ENCODE measurements at places on chromosomes 16 and 17.

GRCh38 chr17:74555427-74555940, 9.6 kb upstream of the CD300C start:
- DNase-seq, result no peak

- no peak for DNase-seq
Observed at GRCh38 chr16:66342294-66342900, 24.1 kb upstream of the CDH5 start.

DNA sequence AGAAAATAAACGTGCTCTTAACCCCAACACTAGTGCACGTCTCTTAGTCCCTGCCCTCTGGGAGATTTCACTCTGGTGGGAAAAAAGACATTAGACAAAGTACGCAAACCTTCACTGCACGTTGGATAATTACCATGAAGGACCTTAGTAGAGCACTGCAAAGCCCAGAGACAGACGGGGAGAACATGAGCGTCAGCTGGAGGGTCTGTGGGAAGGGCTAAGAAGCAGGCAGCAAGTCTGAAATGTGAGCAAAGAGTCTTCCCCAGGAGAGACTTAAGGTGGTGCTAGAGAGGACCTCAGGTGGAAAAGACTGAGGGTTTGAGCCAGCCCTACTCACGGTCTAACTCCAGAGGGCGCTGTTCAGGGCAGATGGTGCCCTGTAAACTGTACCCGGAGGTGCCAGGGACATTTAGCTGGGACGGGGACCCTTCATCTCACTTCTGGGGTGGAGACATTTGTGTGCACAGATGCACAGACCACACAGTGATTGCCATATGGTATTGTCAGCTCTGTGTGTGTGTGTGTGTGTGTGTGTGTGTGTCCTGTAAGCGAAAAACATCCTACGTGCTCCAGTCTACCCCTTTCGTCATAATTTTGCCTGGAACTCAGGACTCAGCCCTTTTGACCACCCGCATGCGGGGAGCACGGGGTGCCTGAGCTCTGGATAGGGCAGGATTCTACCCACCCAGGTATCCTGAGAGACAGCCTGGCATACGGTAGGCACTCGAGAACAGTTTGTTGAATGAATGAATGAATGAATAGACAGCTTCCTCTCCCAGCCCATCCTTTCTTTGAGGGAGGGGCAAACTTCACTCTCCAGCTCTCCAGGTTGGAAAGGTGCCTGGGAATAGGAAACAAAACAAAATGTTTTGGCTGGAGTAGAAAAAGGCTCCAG, 10.1 kb upstream of the STAC2 start:
- DNase-seq, result peak; percentile 52

DNA sequence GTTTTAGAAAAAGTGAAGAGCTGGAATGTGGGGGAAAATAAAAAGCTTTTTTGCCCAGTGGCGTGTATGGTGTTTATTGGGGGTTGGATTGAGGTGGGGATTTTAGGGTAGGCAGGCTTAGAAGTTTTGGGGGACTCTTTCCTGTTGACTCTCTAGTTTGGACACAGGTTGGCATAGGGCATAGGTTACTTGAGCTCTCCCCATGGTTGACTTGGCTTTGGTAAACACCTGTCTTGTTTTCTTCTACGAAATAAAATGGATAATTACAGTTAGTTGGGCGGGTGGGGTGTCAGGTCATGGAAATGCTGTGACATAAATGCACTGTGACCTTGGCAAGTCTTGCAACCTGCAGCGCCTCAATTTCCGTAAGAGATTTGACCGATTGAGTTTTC, 680 bp upstream of the TAOK2 start:
- DNase-seq, result no peak

DNA sequence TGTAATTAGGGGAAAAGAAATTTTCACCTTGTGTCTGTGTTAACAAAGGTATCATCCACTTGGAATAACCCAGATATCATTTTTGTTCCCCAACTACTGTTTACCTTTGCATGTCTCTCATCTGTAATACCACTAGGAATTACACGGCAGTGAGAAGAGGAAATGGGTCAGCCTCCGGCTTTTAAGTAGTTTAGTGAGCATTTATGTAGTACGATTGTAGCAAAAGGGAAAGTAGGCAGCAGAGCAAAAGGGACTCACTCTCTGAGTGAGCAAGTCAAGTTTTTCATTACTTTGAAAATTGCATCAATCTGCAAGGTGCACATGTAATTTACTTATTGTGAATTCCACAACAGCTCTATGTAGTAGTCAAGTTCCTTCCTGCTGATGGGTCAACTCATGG, 11.2 kb downstream of the PHF12 start:
- DNase-seq, result no peak

GRCh38 chr16:53666786-53667415, 36.8 kb downstream of the RPGRIP1L start:
- no peak for DNase-seq

- no peak for DNase-seq
Observed at GRCh38 chr17:11486101-11486867, 112.0 kb upstream of the DNAH9 start.

- no peak for DNase-seq
Observed at GRCh38 chr16:12569061-12569460, 234.6 kb downstream of the CPPED1 start.

- peak; percentile 78 for DNase-seq
Observed at GRCh38 chr16:57041182-57042156, 50.9 kb upstream of the CPNE2 start.

- DNase-seq, result no peak
Observed at GRCh38 chr17:2704890-2705248, 6.7 kb downstream of the CLUH start.

GRCh38 chr16:78060809-78061208, 38.5 kb downstream of the CLEC3A start:
- no peak for DNase-seq

- DNase-seq, result no peak
Observed at GRCh38 chr17:64951877-64952276, 32.6 kb upstream of the LRRC37A3 start.

- no peak for DNase-seq
Observed at GRCh38 chr16:47571049-47571448, 109.9 kb downstream of the PHKB start.

GRCh38 chr16:25413975-25414374, 156.3 kb upstream of the ZKSCAN2 start:
- no peak for DNase-seq

- no peak for DNase-seq
Observed at GRCh38 chr17:76268991-76269981, 4.1 kb downstream of the UBALD2 start.

GRCh38 chr16:23114131-23114904, 34.9 kb downstream of the USP31 start:
- DNase-seq, result no peak

- DNase-seq, result peak; percentile 77
Observed at GRCh38 chr16:56425439-56425832, at the start of gene AMFR. TSS of gene AMFR (minus strand) at chr16:56425545. CDS start at chr16:56425327, 218 bp downstream.

GRCh38 chr17:47660064-47660492, 10.4 kb downstream of the KPNB1 start:
- no peak for DNase-seq

- DNase-seq, result peak; percentile 2
Observed at GRCh38 chr16:49890876-49891275, 35.0 kb upstream of the ZNF423 start.

- no peak for DNase-seq
Observed at GRCh38 chr17:313911-314613, 38.5 kb downstream of the RPH3AL start.

GRCh38 chr17:54968988-54969332, 395 bp downstream of the STXBP4 start:
- peak; percentile 2 for DNase-seq

DNA sequence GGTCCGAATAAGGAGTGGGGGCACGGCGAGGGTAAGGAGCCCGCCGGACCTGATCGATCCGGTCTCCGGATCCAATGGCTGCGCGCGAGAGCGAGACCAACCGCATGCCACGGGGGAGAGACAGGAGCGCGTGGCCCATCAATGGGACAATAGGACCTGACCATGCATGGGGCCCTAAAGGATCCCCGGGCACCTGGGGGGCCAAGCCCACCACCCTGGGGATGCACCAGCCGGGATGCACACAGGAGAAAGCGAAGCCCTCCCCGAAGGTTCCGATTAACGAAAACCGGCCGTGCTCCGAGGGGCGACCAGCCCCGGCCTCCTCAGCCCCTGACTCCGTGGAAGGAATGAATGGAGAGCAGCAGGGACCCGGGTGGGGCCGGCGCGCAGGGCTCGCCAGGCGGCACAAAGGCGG, 525 bp downstream of the JPT1 start:
- DNase-seq, result no peak

DNA sequence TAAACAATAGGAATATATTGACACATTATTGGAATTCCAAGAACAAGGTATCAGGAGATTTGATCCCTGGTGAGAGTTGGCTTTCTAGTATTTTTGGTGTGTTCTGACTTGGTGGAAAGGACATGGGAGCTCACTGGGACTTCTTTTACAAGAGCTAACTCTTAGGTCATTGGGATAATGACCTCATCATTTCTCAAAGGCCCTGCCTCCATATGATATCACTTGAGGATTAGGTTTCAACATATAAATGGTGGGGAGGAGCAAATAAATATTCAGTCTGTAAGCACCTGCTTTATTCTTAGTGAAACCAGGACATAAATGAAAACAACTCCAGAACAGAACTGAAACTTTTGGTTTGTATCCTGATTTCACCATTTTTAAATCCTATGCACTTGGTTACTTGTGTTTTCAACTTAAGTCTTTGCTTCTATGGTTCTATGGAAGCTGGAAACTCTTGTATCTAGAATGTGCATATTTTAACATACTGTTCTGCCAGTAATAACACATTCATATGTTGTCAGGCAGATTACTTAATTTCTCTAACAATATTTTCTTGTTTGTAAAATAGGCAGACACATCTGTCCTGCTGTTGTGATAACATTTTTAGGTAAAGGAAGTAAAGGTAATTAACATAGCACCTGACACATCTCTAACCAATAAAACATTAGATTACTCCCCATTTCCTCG, 1527.7 kb upstream of the CDH8 start:
- DNase-seq, result no peak

DNA sequence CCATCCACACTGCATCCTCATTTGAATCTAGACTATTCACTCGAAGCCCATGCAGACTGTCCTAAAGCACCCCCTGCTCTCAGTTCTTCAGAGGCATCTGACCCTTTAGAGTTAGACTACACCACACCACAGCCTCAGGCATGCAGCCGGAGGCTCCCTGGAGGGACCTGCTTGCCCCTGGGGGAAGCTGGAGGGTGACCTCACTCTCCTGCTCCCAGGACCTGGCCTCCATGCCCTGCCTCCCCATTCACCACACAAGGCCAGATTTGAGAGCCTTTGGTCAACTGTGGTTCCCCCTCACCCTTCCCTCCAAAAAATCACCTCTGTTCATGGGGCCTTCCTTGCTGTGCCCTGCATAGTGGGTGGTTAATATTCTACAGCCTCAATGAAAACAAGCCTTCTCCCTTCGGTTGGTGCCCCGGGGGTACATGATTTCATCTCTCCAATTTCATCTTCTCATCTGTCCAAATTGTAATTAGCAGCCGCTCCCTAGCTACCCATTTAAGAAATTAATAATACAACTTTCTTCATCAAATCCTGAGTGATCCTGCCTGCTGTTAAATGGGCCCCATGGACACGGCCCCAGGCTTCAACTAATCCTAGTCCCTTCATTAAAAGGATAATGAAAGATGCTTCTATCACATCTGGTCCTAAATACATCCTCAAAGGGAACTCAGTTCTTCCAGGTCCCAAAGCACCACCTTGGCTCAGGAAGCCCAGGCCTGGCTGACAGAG, 24.4 kb downstream of the ABCC12 start:
- DNase-seq, result no peak

DNA sequence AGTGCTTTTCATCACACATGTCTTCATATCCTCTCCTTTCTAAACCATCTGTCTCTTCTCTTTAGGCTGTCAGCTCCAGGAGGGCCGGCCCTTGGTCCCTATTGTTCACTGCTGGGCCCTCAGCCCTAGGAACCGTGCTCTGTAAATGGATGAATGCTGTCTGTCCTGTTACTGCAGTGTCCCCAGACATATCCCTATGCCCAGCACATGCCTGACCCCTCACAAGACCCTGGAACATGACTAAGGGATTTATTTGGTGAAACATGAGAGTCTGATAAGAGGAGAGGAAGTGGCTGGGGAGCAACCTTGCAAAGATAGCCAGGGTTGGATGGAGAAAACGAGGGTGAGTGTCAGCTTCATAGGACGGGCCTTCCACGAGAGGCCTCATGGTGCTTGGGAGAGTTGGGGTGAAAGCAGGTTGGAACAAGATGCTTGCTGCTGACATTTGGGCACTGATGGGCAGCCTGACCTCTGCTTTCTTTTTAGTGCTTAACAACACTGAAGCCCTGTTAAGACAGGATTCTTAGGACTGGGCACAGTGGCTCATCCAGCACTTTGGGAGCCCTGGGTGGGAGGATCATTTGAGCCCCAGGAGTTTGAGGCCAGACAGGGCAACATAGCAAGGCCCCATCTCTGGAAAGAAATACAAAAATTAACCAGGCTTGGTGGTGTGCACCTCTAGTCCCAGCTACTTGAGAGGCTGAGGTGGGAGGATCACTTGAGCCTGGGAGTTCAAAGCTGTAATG, 39.0 kb downstream of the ABCC1 start:
- no peak for DNase-seq

DNA sequence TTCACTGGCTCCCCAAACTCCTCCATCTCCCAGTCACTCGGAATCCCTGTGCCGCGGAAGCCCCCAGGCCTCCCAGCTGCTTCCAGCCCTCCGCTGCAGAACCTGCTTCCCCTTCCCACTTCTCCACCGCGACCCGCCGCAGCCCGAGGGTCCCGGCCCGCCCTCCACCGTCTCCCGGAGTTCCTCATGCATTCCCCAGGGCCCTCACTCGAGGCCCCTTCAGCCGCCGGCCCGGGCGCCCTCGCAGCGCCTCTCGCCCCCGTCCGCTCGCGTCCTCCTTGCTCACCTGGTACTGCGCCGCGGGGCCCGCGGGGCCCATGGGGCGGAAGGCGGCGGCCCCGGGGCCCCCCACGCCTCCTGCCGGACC, 329 bp downstream of the SMARCD2 start:
- no peak for DNase-seq

- DNase-seq, result no peak
Observed at GRCh38 chr17:76131692-76132573, 9.1 kb downstream of the FOXJ1 start.

DNA sequence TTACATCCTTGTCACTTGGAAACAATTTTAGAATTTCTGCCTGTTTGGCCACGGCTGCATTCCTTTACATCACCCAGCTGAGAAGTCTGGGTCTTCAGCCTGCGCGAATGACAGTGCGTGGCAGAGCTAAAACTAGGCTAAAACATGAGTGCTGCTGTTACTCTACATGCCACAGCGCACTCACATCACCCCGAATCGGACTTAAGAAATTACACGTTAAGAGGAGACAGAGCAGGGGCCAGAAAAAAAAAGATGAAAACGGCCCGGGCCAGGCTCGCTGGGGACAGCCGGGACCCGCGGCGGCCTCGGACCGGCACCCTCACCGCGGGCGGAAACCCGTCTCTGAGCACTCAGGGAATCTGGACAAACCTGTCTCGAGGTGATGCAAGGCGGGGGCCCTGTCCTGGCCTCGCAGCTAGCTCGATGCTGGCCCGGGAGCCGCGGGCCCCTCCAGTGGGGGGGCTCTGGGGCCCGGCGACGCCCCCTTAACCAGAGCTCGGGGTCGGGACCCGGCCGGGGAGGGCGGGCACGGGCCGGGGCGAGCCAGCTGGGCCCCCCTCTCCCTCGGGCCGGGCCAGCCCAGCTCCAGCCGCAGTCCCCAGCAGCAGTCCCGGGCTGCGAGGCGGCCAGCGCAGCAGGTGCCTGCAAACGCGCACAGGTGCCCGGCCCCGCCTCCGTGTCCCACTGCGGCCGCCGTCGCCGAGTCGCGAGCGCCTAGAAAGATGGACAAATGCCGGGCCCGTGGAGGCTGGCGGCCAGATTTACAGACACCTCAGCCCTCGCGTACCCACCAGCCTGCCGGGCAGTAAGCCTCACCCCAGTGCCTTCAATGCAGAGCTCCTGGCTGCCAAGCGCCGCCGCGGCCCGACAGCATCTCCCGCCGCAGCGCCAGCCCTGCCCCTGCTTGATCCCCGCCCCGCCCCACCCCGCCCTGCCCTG, at the start of gene AKTIP:
TSS of gene AKTIP (minus strand) at position 879 of the 939 bp plus-strand sequence. CDS start 2,950 bp downstream, outside the sequence.
- DNase-seq, result no peak
